ENCODE measurements at places on chromosomes 16 and 17. TPM values are rescaled to one million over a fixed set of nuclear protein-coding genes. Genes with fewer than 3 reads are reported as not detected.

GRCh38 chr16:8375232-8375587 lies 215.1 kb downstream of the TMEM114 start:
- no peaks in the 10 kb centered on the region for H3K36me3 ChIP-seq
- DNase-seq = no peak
- H3K4me1 ChIP-seq = no peaks in the 10 kb centered on the region
- no peaks in the 10 kb centered on the region for H3K27me3 ChIP-seq
- H3K4me3 ChIP-seq = no peak overlapping the region

DNA sequence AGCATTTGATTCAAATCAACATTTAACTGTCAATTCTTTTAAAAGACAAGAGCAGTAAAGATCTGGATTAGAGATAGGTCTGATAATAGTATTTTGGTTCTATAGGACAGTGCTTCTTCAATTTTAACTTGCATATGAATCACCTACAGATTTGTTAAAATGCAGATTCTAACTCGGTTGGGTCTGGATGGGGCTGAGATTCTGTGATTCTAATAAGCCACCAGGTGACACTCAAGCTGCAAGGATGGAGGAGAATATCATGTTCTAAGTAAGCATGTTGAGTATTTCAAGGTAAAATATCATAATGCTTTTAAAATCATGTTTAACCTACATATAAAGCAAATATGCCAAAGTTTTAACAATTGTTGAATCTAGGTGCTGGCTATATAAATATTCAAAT lies 15.8 kb downstream of the TSPOAP1 start:
- peaks cover 5% of the 10 kb centered on the region for H3K4me1 ChIP-seq
- no peak overlapping the region for H3K27ac ChIP-seq
- no peaks in the 10 kb centered on the region for H3K36me3 ChIP-seq
- no peak overlapping the region for H3K4me3 ChIP-seq
- no peak for DNase-seq
- no peaks in the 10 kb centered on the region for H3K27me3 ChIP-seq

DNA sequence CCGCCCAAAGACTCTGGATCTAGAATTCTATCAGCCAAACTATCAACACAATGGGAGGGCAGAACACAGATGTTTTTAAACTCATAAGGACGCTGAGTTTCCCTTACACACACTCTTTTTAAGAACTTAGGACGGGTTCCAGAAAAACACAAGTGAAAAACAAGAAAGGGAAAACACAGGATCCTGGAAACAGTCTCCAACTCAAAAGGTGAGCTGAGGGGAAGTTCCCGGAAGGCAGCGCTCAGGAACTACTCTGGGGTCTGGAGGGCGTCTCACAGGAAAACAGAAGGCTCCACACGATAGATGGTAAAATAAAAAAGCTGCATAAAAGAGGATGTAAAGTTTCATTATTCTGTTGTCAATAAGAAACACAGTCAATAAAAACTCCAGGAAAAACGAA lies 80.2 kb upstream of the DOC2B start:
- peak overlapping the region; percentile 19 for H3K27ac ChIP-seq
- no peak for DNase-seq
- H3K36me3 ChIP-seq = no peaks in the 10 kb centered on the region
- H3K4me1 ChIP-seq = peaks cover 52% of the 10 kb centered on the region

GRCh38 chr17:78954684-78955083 lies 25.0 kb downstream of the LGALS3BP start:
- H3K27ac ChIP-seq = no peak overlapping the region
- DNase-seq = no peak
- H3K27me3 ChIP-seq = no peaks in the 10 kb centered on the region
- no peaks in the 10 kb centered on the region for H3K4me1 ChIP-seq

DNA sequence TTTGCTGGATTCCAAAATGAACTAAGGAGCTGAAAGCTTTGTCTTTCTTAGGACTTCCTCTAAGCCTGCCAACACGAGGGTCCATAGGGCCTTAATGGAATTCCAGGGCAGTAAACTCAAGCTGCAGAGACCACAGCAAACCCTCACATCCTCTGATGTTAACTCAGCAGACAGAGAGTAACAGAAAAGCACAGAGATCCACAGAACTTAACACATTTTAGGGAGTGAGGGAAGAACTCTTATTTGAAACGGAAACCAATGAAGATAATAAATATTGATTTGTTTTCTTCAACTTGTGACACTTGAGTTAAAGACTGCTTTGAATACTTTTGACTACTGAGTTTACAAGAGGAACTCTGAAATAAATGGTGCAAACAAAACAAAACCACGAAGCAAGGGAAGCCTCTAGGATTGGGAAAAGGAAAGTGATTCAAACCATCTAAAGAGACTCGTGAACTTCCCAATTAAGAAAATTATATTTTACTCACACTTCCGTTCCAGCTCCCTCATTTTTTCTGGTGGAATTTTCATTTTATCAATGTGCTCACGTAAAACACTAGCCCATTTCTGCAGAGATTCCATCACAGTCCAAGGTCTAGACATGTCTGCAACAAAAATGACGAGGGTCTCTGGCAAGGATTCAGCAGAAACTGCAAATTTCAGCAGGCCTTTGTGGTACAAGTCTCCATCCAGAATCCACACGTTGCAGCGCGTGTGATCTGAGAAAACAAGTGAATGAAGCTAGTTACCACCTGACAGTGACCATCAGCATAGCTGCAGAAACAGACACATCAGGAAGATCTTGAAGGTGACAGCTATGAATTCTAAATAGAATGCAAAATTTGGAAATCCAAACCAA lies 9.2 kb downstream of the DYNC1LI2 start:
- peaks cover 12% of the 10 kb centered on the region for H3K36me3 ChIP-seq
- H3K27me3 ChIP-seq = no peaks in the 10 kb centered on the region
- DNase-seq = no peak
- H3K4me1 ChIP-seq = peaks cover 50% of the 10 kb centered on the region

GRCh38 chr16:10576390-10577304 lies 3.8 kb downstream of the EMP2 start:
- peak overlapping the region; percentile 86 for H3K4me3 ChIP-seq
- no peaks in the 10 kb centered on the region for H3K36me3 ChIP-seq
- no peak for DNase-seq

- no peaks in the 10 kb centered on the region for H3K27me3 ChIP-seq
- H3K27ac ChIP-seq = no peak overlapping the region
- peak overlapping the region; percentile 61 for H3K4me3 ChIP-seq
- H3K4me1 ChIP-seq = peaks cover 11% of the 10 kb centered on the region
Measured at GRCh38 chr16:66369055-66369592, 2.6 kb downstream of the CDH5 start.

DNA sequence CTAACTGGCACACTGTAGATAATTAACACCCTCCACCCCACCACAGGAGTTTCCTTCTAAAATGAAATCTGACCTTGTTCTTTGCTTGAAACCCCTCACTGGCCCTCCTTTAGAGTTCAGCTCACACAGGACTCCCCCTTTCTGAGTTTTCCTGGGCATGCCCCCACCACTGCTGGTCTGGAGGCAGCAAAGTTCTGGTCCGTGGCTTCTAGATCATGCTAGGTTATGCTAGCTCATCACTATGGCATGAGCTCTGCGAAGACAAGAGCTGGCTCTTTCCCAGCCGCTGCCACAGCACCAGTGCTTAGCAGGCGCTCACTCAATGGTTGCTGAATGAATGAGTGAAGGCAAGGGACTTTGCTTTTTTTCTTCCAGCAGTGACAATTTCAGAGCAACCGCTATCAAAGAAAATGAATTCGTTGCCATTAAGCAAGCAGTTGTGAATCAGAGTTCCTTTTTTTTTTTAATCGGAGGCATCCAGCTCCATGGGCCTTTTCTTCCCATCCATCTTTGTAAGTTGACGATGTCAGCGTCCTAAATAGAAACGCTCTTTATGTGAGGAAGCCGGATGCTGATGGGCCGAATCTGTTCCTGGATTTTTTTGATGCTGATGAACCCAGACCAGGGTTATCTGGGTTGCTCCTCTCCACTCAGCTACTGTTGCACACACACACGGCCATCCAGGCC lies 80.8 kb upstream of the NOL11 start:
- peaks cover 12% of the 10 kb centered on the region for H3K4me1 ChIP-seq
- no peak overlapping the region for H3K27ac ChIP-seq
- H3K4me3 ChIP-seq = no peak overlapping the region
- H3K27me3 ChIP-seq = no peaks in the 10 kb centered on the region

GRCh38 chr17:78202666-78203065 lies 11.4 kb upstream of the BIRC5 start:
- H3K4me3 ChIP-seq = no peak overlapping the region
- peaks cover 31% of the 10 kb centered on the region for H3K36me3 ChIP-seq
- no peaks in the 10 kb centered on the region for H3K4me1 ChIP-seq
- DNase-seq = no peak
- no peaks in the 10 kb centered on the region for H3K27me3 ChIP-seq

GRCh38 chr16:51797669-51798259 lies 646.7 kb upstream of the SALL1 start:
- no peaks in the 10 kb centered on the region for H3K27me3 ChIP-seq
- DNase-seq = no peak
- no peaks in the 10 kb centered on the region for H3K4me1 ChIP-seq
- no peak overlapping the region for H3K27ac ChIP-seq
- H3K36me3 ChIP-seq = no peaks in the 10 kb centered on the region

DNA sequence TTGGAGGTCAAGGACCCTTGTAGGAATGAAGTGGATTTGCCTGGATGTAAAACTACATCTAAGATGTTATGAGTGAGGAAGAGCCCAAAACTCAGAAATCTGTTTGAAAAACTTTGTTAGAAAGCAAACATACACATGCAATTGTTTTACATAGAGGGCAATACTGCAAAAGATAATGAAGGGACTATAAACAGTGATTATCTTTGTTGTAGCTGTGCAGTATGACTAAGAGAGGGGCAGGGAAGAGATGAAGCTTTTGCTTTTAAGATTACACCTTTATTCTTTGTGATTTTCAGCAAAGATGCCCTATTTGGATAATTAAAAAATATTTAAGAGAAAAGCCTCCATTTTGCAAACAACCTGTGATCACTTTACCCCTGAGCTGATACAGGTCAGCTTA lies 839.9 kb upstream of the RBFOX1 start:
- no peak overlapping the region for H3K4me3 ChIP-seq
- DNase-seq = no peak
- H3K4me1 ChIP-seq = no peaks in the 10 kb centered on the region
- H3K27me3 ChIP-seq = peaks cover 3% of the 10 kb centered on the region
- no peaks in the 10 kb centered on the region for H3K36me3 ChIP-seq

- no peaks in the 10 kb centered on the region for H3K36me3 ChIP-seq
- peak; percentile 76 for DNase-seq
- H3K4me3 ChIP-seq = peak overlapping the region; percentile 12
- H3K27ac ChIP-seq = peak overlapping the region; percentile 94
- H3K4me1 ChIP-seq = peaks cover 65% of the 10 kb centered on the region
Measured at GRCh38 chr17:77319211-77320043, 178.7 kb downstream of the SEC14L1 start.

DNA sequence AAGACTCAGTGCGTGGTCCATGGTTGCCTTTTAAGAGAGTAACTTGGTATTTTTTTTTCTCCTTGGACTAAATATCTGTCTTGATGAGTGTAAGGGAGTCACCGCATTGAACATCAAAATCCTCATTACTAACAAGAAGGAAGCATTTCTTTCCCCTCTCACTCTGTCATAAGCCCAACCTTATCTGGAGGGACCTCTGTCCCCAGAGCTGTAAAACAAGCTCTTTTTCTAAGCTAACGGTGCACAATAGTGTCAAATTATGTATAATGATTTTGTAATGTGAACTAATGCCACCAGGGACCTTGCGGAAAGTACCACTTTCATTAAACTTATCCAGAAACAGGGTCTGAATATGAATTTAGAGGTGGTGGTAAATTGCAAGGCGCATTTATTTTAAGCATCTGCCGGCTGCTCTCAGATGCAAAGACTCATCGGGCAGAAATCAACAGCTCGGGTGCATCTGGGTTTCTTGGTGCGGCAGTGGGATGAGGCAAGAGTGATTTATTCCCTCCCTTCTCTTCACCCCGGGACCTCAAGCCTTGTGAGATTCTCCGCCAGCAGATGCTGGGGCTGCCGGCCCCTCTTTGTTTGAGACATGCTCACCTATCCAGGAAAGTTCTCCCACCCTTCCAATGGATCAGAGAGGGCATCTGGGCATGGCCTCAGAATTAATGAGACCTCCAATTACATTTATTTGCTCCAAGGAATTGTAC lies 95.2 kb upstream of the IRX3 start:
- no peak for DNase-seq
- no peaks in the 10 kb centered on the region for H3K36me3 ChIP-seq
- H3K27me3 ChIP-seq = no peaks in the 10 kb centered on the region
- no peak overlapping the region for H3K4me3 ChIP-seq
- H3K27ac ChIP-seq = no peak overlapping the region

GRCh38 chr17:49551221-49552069 lies 24.2 kb upstream of the NXPH3 start:
- no peaks in the 10 kb centered on the region for H3K36me3 ChIP-seq
- no peak overlapping the region for H3K27ac ChIP-seq
- peaks cover 23% of the 10 kb centered on the region for H3K4me1 ChIP-seq
- no peak overlapping the region for H3K4me3 ChIP-seq
- peaks cover 6% of the 10 kb centered on the region for H3K27me3 ChIP-seq

DNA sequence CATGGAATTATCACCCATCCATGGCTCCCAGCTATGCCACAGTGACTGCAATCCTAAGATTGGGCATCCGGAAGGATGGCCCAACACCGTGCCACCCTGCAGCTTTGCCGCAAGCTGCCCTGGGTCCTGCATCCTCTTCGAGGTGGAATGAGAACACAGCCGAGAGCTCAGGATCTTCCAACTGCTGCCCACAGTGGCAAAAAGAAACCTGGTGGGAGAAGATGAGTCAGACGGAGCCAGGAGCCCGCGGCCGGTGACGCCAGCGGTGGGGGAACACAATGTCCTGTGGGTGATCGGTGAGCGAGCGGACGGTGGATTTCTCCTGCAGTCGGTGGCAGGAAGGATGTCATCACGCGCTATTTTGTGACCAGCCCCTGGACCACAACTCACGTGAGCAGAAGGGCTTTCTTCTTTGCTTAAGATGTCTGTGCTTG lies 20.1 kb downstream of the CD7 start:
- DNase-seq = peak; percentile 67
- H3K27me3 ChIP-seq = peaks cover 3% of the 10 kb centered on the region
- peak overlapping the region; percentile 99 for H3K27ac ChIP-seq

DNA sequence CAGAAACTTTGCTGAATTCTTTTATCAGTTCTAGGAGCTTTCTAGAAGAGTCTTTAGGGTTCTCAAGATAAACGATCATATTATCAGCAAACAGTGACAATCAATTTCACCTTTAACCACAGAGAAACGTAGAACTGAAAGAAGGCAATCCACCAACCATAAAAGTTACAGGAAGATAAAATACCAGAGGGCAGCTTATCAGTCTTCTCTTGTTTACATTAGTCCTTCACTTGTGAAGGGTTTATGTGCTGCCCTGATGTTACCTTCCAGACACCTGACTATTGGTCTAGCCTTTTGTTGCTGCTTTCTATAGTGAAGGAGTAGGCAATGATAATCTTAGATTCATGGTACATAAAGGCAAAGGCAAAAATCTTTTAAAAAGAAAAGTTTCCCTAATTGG lies 73.2 kb upstream of the EFCAB3 start:
- no peak overlapping the region for H3K27ac ChIP-seq
- peaks cover 9% of the 10 kb centered on the region for H3K27me3 ChIP-seq
- no peaks in the 10 kb centered on the region for H3K36me3 ChIP-seq
- H3K4me3 ChIP-seq = no peak overlapping the region

TBC1D26 gene
- total RNA-seq = not detected

ZNF750 gene
- not detected for total RNA-seq

HBQ1 gene
- not detected for total RNA-seq

RPGRIP1L gene
- 3.2 TPM for total RNA-seq

NOG gene
- total RNA-seq = 0.47 TPM

SUMO2 gene
- total RNA-seq = 205 TPM

CACNG5 gene
- total RNA-seq = not detected

XAF1 gene
- 27.3 TPM for total RNA-seq
